DMS 273 treated with DMSO at 0.1 percent for 48 hours (cell line): ENCODE measurements at places on chromosomes 16 and 17.

GRCh38 chr16:29857133-29857760, 5.8 kb downstream of the CDIPT start:
- peak; percentile 11 for DNase-seq

DNA sequence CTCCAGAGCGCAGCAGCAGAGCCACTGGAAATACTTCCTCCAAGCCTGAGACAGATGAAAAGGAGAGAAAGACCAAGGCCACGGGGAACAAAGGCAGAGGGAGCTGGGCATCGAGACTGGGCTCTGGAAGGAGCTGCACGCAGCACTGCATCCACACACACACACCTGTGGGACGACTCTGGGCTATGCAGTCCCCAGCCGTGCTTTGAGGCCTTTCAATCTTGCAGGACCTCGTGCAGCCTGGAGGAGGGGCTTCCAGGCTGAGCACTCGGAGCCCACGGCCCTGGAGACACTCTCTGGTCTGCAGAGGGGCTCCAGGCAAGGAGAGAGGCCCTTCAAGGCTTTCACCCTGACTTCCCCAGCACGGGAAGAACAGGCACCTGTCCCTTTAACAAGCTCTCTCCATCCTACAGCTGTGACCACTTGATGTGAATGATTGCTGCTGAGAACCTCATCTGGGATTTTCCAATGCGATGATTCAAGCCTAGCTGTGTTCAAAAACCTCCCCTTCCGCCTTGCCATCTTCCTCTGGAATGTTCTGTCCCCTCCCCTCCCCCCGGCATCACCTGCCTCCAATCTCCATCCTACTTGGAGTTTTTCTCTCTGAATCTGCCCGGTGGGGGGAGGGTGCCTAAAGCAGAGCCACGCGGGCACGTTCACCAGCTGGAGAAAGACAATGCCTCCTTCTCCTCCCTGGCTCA, 37.5 kb downstream of the RBFOX3 start:
- DNase-seq: no peak

DNA sequence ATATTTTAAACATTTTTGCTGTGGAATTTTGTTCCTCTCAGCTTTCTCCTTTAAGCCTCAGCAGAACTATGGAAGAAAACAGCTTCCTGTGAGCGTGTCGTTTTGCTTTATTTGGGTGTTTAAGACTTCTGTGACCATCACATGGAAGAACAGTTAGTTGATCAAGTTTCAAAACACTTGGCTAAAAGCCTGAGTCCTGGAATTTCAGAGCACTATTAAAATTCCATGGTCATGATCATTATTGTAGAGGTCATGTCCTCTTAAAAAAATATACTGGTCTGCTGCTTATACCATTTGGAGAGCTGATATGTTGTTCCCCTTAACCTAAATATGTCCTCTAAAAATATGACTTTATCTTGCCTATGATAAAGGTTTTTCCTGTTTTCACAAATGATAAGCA, 12.6 kb upstream of the CDR2 start:
- DNase-seq: no peak

DNA sequence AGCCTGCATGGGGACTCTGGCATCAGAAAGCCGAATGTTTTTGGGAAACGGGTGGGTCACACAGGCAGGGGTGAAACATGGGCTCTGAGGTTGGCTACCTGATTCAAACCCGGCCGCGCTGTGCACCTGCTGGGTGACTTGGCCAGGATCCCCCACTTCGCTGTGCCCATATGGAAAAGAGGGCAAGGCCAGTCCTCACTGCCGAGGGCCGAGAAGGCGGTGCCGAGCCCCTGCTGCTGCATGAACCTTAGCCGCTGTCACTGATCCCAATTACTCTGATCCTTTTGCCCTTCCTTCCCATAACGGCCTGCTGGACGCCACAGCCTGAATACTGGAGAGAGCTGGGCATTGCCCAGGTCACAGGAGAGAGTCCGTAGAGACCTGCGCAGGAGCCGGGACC, 17.7 kb downstream of the KDM8 start:
- DNase-seq: no peak

DNA sequence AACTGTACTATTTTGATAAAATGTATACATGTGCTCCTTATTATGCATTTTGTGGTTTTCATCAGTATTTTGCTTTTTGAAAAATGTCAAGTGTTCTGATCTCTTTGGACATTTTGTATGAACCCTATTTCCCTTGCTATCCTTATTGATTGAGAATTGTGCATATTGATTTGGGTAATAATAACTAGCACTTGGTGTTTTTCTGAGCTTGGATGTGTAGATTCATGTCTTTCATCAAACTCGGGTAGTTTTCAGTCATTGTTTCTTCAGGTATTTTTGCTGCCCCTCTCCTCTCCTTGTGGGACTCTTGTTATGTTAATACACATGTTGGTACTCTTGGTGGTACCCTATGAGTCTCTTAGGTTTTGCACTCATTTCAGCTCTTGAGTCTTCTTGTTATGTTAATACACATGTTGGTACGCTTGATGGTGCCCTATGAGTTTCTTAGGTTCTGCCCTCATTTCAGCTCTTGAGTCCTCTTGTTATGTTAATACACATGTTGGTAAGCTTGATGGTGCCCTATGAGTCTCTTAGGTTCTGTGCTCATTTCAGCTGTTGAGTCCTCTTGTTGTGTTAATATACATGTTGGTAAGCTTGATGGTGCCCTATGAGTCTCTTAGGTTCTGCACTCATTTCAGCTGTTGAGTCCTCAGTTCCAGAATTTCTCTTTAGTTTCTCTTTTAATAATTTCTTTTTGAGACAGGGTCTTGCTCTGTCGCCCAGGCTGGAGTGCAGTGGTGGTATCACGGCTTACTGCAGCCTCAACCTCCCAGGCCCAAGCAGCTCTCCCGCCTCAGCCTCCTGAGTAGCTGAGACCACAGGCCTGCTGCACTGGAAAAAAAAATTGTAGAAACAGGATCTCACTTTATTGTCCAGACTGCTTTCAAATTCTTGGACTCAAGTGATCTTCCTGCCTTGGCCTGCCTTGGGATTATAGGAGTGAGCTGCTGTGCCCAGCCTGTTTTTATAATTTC, 19.3 kb downstream of the ZNF750 start:
- DNase-seq: no peak

DNA sequence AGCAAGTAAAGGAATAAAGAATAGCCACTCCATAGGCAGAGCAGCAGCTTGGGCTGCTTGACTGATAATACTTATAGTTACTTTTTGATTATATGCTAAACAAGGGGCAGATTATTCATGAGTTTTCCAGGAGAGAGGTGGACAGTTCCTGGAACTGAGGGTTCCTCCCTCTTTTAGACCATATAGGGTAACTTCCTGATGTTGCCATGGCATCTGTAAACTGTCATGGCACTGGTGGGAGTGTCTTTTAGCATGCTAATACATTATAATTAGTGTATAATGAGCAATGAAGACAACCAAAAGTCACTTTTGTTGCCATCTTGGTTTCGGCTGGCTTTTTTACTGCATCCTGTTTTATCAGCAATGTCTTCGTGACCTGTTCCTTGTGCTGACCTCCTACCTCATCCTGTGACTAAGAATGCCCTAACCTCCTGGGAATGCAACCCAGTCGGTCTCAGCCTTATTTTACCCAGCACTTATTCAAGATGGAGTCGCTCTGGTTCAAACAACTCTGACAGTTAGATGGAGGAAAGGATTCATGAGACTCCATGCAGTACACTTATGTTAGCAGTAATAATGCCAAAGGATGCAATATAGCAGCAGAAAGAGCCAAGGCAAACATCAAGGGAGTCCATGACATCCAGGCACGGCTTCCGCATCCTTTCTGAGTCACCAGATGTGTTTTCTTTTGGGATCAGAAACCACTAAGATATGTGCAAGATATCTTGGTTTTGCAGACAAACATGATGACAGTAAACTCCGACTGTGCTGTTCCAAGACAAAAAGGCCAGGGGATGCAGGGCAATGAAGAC, 55.8 kb upstream of the B4GALNT2 start:
- no peak for DNase-seq

DNA sequence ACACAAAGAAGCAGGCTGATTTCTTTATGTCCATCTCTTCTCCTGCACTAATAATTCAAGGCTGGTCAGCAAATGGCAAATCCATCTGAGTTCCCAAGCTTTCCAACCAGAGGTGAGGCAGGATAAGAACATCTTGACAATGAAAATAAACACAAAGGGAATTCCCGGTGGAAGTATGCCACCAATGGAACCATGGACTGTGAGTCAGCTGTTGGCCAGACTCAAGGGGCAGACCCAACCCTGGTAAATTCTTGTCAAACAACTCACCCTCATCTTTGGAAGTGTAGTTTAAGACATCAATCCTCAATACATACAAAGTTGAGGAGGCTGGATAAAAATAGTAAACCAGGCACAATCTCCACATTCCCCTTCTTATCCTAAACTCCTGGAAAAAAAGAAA, 74.3 kb upstream of the CES5A start:
- DNase-seq: no peak

DNA sequence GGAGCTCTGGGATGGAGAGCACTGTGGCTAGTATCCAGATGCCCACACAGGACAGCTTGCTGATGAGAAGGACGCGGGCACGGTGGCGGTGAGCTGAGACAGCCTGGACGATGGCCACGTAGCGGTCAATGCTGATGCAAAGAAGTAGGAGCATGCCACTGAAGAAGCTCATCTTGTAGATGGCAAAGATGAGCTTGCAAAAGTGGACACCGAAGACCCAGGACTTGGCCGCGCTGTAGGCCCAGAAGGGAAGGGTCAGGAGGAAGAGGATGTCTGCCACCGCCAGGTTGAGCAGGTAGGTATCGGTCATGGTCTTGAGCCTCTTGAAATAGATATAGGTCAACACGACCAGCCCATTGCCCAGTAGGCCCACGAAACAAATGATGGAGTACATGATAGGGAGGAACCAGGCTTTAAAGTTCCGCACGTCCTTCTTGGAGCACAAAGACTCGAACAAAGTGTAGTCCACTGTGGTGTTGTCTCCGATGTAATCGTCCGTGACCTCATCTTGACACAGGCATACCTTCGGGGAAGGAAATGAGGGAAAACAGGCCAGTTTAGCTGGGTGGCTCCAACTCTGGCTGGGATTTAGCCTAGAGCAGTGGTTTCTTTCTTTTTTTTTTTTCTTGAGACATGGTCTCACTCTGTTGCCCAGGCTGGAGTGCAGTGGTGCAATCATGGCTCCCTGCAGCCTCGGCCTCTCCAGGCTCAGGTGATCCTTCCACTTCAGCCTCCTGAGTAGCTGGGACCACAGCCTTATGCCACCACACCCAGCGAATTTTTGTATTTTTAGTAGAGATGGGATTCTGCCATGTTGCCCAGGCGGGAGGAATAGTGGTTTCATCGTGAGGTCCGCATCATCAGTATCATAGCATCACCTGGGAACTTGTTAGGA, 9.7 kb downstream of the CCR7 start:
- no peak for DNase-seq

- DNase-seq: no peak
Observed at GRCh38 chr17:76492123-76492988, 8.9 kb downstream of the RHBDF2 start.

- DNase-seq: no peak
Observed at GRCh38 chr17:49664706-49665211, 13.1 kb downstream of the SPOP start.

DNA sequence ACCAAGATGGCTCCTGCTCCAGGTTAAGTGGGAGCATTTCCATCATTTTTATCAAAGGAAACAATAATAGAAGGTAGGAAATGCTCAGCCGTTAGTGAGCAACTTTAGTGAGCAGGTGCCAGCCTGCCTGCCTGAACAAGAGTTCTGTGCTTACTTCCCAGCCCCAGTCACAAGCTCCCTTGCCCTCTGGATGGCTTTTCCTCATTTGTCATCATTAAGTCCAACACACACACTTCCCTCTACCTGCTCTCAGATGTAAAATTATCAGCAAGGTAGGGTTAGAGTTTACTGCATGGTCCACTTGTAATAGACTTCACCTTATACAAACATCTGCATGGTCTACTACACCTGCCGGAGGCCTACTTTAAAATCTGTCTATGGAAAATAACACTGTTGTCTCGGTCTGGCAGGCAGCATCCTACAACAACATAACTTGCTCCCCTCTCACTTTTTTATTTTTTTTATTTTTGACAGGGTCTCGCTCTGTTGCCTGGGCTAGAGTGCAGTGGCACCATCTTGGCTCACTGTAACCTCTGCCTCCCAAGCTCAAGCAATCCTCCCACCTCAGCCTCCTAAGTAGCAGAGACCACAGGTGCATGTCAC, 12.7 kb downstream of the TEX2 start:
- no peak for DNase-seq

DNA sequence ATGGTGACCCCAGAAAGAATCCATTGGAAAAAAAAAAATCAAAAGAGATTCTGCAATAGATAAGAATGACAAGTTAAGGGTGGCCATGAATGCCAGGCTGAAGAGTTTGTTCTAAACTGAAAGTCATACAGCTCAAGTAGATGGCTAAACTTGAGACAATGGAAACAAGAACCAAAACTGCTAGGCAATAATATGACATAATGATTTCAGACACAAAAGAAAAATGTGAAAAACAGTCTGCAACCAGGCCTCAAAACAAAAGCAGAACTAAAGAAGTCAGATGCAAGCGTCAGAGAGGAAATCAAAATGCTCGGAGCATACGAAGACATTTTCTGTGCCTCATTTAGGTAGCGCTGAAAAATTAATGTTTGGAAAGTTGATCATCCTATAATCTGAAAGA, 54.4 kb upstream of the YPEL2 start:
- DNase-seq: no peak

- DNase-seq: no peak
Observed at GRCh38 chr16:14491861-14492529, 138.1 kb downstream of the PARN start.

DNA sequence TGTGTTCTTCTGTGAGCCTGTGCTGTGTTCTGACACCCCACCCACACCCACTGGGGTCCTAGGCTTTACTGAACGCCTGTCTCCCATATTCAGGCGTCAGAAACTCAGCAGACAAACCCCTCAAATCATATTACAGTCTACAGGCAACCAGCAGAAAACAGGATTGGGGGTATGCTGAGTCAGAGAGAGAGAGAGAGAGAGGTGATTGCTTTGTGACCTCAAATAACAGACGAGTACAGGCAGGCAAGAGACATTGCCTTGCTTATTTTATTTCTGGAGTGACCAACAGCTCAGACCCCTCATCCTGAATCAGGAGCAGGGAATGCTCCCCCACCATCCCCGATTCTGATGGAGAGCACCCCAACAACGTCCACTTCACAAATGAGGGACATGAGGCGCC, 473.9 kb downstream of the PMP22 start:
- no peak for DNase-seq

DNA sequence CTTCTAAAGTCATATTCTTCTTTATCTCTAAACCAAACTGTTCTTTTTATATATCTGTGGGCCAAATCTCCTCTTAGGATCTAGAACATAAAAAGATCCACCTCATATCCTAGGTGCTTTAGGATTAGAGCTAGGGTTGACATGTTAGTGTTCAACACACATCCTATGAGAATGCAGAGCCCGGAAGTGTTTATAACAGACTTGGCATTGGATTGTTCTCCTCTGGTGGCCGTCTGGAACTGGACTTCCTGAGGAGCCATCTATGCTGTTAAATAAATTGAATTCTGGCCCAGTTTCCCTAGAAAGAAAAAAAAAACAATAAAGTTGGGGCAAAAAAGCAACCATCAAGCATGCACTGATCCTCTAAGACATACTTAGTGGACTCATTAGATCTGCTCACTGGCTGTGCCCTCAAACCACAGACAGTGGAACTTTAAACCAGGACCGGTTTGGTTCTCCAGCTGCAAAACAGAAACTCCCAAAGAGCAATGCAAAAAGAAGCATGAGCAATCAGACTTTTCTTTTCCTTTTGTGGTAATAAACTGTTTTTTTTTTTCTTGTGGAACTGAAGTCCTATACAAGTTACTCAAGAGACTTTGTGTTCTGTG, 182.5 kb downstream of the ZNF18 start:
- no peak for DNase-seq
